Activated CD4-positive, alpha-beta T cell treated with anti-CD3 and anti-CD28 coated beads, Interleukin-2, amount 10 ng/mL, durations not matched to agents 7 days and 5 days (primary cell): ENCODE measurements at places on chromosomes 1 and 21. TPM values are rescaled to one million over a fixed set of nuclear protein-coding genes. Genes with fewer than 3 reads are reported as not detected.

HSD3B1 gene
- total RNA-seq = not detected

TDRD5 gene
- total RNA-seq = not detected

LINGO4 gene
- total RNA-seq = 0.50 TPM

FCRLA gene
- not detected for total RNA-seq

KCNE2 gene
- total RNA-seq = not detected

HYI gene
- 20.6 TPM for total RNA-seq

NPR1 gene
- not detected for total RNA-seq

KIF17 gene
- not detected for total RNA-seq

TMEM81 gene
- total RNA-seq = 2.9 TPM

KLF17 gene
- total RNA-seq = not detected

ADAM30 gene
- not detected for total RNA-seq

RHOU gene
- 7.9 TPM for total RNA-seq

CACNA1S gene
- not detected for total RNA-seq

OLIG2 gene
- not detected for total RNA-seq

ERICH3 gene
- total RNA-seq = not detected

FAM131C gene
- total RNA-seq = 0.67 TPM

OR2G6 gene
- not detected for total RNA-seq

BARHL2 gene
- total RNA-seq = not detected

TMIGD3 gene
- not detected for total RNA-seq

GSTM3 gene
- 6.3 TPM for total RNA-seq

MORN1 gene
- 6.7 TPM for total RNA-seq

OLFM3 gene
- total RNA-seq = not detected

TAF12 gene
- 31.0 TPM for total RNA-seq

GNAT2 gene
- not detected for total RNA-seq

NCF2 gene
- 15.3 TPM for total RNA-seq

DMAP1 gene
- 45.8 TPM for total RNA-seq

OR10Z1 gene
- total RNA-seq = not detected

APOBEC4 gene
- not detected for total RNA-seq

SPRR4 gene
- total RNA-seq = not detected

CYP4A11 gene
- total RNA-seq = not detected

CD48 gene
- 309 TPM for total RNA-seq

EXTL1 gene
- total RNA-seq = not detected

SPRR1A gene
- total RNA-seq = not detected

AADACL3 gene
- total RNA-seq = not detected

PTPN7 gene
- total RNA-seq = 188 TPM
